ENCODE measurements at places on chromosomes 12 and 14. TPM values are rescaled to one million over a fixed set of nuclear protein-coding genes. Genes with fewer than 3 reads are reported as not detected.

Gene TTC9
- 9.5 TPM for total RNA-seq

Gene TAS2R31
- 1.1 TPM for total RNA-seq

Gene SMOC1
- total RNA-seq, result not detected

DNA sequence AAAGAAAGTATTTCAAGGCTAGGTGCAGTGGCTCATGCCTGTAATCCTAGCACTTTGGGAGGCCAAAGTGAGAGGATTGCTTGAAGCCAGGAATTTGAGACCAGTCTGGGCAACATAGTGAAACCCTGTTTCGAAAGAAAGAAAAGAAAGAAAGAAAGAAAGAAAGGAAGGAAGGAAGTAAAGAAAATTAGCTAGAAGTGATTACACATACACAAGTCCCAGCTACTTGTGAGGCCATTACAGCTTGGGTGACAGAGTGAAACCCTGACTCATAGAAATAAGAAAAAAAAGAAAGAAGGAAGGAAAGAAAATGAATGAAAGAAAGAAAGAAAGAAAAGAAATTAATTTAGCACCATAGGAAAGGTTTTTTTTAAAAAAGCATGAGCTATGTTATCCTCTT, 33.3 kb upstream of the PPP1CC start:
- DNase-seq, result no peak

DNA sequence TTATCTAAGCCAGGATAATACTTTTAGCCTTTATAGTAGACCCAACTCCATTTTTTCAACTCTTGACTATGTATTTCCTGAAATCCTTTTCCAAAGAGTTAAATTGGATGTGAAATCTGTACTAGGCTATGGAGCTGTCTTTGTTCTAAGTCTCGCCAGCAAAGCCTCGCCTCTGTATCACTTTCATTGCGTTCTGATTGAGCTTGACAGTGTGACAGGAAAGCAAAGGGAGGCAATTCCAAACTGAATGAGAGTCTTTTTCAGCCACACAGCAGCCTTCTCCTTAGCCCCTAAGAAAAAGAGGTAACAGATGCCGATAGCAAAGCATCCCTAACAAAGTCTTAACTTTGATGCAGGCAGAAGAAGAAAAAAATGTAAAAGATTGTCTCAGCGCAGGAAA, 154.6 kb upstream of the OTX2 start:
- no peak for DNase-seq

DNA sequence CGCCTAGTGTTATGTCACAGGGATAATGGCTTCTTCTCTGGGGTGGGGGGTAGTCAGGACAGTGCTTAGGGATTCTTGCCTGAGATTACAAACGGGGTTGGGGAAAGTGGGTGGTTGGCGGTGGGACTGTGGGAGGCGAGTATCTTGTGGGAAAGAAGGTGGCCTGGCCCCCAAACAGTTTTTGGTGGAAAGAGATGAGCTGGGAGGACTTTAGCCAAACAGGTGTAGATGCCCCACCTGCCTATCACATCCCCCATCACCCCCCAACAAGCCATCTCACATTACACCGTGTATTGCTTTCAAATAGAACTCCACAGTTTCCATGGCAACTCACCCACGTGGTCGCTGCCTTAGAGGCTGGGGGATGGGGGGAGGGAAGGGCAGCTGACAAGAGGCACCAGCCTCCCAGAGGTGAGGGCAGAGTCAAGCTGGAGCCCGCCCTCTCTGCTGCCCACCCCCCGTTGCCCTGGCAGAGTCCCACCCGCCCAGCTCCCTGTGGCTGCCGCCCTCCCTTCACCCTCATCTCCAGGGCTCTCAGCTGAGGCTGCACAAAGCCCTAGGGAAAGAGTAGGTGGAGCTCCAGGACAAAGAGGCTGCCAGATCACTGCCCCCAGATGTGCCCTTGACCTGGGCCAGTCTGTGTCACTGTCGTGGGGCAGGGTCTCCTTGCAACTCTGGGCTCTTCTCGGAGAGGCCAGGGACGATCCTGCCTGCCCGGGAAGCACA, 98.3 kb downstream of the LRRC74A start:
- peak; percentile 52 for DNase-seq

DNA sequence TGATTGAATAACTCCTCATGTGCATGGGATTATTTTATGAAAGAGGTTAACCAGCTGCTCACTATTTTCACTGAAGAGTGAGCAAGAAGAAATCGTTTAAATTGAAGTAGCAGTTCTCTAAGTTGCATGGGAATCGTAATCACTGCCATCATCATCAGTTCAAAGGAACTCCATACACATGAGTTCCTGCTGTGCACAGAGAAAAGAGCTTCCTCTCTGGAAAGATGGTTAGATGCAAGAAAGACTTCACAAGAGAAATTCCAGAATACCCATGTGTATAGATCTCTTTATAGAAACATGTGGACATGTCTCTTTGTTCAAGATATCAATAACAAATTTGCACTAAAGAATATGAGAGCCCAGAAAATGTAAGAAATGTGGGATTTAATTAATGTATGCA, 291.3 kb downstream of the PDZRN4 start:
- DNase-seq, result no peak

- peak; percentile 71 for DNase-seq
Observed at GRCh38 chr12:131536337-131536736, 174.6 kb upstream of the SFSWAP start.

GRCh38 chr12:11856971-11857370, 207.5 kb downstream of the ETV6 start:
- no peak for DNase-seq

DNA sequence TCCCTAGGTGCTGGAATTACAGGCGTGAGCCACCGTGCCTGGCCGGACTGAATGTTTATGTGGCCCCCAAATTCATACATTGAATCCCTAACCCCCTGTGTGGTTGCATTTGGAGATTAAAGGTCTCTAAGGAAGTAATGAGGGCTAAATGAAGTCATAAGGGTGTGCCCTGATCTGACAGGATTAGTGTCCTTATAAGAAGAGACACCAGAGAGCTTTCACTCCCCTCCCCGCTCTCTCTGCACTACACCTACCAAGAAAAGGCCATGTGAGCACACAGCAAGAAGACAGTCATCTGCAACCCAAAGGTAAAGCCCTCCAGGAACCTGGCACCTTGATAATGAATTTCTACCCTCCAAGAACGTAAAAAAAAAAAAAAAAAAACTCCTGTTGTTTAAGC, 212.1 kb upstream of the CAND1 start:
- DNase-seq, result no peak

DNA sequence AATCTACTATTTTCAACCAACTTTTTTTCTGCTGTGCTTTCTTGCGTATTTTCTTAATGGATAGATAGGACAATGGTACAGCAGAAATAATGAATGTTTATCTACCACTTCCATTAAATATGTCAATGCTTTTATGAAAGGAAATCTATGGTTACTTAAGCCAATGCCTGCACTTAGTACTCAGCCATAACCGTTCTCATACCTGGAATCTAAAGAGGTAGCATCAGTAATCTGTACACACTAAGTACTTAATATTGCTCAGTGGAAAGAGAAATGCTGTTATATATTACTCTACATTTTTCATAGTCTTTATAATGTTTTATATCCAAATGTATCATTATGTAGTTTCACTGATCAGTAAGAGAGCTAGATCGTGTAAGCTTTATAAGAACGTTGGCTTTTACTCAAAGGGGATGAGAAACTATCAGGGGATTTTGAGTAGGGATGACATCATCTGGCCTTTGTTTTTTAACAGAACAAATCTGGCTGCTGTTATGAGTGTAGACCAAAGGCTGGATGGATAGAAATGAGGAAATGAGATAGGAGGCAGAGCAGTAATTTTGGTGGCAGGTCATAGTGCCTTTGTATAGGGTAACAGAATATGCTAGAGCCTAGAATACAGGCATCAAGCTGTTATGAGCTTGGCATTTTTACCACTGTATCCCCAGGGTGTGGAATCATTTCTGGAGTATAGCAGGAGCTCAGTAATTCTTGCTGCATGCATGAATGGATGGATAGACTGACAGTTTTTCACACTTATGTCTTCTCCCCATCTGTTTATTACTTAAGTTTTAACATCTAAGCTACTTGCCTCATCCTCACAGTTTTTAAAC, 34.0 kb downstream of the ALG10B start:
- DNase-seq, result no peak

- DNase-seq, result no peak
Observed at GRCh38 chr12:113880326-113880725, 85.8 kb downstream of the RBM19 start.

DNA sequence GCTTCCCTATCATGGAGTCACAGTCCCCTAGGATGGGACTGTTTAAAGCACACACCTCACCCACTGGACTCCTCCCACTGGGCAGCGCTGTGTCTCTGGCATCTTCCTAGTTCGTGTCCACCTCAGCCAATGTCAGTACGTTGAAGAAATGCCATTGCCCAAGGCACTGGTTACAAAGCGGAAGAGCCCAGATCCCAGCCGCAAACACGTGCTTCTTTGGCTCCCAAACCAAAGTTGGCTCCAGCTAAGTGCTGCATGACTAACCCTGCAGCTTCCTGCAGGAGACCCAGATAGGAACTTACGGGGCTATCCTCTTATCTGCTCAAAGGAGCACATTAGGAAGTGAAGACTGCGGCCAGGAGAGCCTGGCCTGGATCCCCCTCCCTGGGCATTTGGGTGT, 9.3 kb downstream of the SYNE3 start:
- no peak for DNase-seq

DNA sequence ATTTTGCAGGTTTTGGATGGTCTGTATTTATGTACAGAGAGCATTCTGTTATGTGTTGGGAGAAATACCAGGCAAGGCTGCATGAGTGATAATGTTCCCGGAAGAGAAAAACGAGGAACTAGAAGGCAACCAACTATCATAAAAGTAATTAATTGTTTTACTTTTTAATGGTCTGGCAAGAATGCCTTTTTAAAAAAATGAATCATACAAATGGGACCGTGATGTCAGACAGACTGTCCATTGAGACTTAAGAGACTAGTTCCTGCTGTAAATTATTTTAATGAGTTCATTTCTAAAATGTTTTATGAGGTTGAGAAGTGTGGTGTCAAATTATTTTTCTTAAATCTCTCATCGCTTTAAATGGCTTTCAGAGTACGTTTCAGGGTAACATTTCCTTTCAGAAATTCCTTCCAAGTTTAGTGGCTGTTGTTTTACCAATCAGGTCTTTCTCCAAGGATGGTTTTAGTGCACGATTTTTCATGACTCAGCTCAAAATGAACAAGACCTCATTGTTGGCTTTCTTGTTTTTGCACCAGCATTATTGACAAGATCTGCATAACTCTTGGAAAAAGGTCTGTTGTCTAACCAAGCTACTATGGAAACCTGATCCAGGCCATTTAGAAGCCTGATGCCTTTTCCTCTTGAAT, 86.1 kb upstream of the ARHGAP5 start:
- no peak for DNase-seq

DNA sequence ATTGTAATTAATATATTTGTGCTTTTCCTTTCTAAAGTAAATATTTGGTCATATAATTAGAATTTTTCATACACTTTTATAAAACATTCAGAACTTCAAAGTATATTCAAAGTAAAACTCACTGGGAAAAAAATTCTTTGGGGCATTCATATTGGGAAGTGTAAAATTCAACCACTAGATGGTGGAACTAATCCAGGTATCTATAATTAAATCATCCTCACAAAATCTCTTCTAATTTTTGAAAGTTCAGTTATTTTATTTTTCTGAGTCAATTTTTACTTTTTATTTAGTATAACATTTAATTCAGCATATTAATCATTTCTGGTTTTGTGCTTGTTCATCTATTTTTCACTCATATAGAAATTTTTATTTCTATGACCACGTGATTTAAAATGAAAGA, 81.0 kb downstream of the NTS start:
- no peak for DNase-seq

GRCh38 chr14:77306851-77307496, 13.7 kb downstream of the POMT2 start:
- DNase-seq, result peak; percentile 28

DNA sequence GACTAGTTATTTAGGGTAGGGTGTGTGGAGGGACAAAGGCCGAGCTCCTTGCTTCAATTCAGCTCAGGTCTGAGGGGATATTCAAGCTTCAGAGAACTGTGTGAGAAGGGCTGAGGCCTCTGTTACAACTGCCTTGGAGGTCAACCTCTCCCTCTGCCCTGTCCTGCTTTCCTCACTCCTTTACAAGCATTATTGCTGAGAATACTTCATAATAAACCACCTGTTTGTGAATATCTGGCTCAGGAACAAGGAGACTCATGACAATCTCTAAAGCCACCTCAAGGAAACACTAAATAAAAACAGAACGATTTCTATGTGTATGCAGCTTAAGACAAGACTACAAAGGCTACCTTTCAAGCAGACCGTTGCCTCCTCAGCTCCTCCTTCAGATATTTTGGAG, 21.7 kb downstream of the OTOGL start:
- no peak for DNase-seq

DNA sequence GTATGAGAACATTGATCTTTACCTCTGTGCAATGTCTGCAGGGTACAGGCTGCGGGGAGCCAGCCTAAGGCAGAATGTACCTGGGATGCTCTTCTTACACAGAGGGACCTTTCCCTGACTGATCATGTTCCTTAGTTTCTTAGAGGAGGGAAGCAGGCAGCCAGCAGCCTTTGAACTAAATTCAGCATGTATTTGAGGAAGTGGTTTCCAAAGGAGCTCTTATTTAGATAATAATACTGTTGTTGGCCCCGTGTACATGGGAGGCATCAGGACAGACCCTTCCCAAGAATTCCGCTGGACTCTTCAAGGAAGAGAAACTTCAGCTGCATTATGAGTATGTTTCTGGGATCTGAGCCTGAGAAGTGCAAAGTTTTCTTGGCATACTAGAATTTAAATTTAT, 98.8 kb downstream of the CCDC92 start:
- DNase-seq, result no peak

GRCh38 chr12:46667551-46667950, 158.2 kb downstream of the SLC38A4 start:
- DNase-seq, result no peak

- no peak for DNase-seq
Observed at GRCh38 chr12:76308866-76309265, 39.3 kb downstream of the BBS10 start.

- DNase-seq, result peak; percentile 42
Observed at GRCh38 chr14:71776471-71777360, 155.5 kb upstream of the RGS6 start.

- no peak for DNase-seq
Observed at GRCh38 chr12:46492471-46493085, 120.0 kb upstream of the SLC38A2 start.

- no peak for DNase-seq
Observed at GRCh38 chr14:22337521-22337920, 251.5 kb downstream of the DAD1 start.
